Activated gamma-delta T cell (primary cell): ENCODE measurements at places on chromosomes 6 and 20.

DNA sequence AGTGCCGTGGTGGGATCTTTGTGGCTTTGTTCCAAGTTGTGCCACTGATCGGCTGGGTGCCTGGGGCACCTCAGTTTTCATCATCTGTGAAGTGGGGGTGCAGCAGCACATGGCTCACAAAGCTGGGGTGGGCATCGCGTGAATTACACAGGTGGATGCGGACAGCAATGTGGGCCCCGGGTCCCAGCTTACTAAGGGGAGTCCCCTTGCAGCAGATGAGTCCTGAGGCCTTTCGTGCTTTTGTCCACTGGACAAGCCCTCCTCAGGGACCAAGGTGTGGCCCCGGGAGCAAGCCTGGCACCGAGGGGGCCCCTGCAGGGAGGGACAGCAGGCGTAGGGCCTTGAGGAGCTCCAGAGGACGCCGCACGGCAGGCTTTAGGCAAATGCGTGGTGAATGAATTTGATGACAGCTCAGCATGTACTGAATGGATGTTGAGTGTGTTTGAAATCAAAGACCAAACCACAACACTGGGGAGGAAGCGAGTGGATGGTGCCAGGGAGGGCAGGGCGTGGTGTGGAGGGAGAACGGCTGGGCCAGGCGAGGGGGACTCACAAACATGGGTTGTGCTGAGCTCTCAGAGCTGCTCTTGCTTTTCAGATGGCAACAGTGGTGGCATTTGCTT is 53.2 kb downstream of the IRF4 start:
- DNase-seq, result no peak

GRCh38 chr6:150153905-150154492 is 11.2 kb downstream of the PPP1R14C start:
- DNase-seq, result no peak

DNA sequence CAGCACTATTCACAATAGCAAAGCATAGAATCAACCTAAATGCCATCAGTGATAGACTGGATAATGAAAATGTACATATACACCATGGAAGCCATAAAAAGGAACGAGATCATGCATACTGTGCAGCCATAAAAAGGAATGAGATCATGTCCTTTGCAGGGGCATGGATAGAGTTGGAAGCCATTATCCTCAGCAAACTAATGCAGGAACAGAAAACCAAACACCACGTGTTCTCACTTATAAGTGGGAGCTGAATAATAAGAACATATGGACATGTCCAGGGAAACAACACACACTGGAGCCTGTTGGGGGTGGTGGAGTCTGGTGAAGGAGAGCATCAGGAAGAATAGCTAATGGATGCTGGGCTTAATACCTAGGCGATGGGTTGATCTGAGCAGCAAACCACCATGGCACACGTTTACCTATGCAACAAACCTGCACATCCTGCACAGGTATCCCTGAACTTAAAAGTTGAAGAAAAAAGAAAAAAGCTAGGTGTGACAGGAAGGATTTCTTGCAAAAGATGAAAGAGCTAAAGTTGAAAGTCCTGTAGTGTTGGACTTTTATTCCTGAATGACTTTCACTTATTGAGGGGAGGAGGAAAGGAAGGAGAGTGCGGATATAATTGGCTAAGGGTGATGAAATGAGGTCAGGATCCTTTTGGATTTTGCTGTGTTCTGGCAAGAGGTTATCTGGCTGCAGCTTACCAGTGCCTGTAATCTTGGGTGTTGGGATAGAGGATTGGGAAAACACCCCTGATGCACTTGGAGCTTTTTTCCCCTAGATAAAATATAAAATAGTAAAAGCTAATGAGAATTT is 8.5 kb downstream of the TRMT11 start:
- DNase-seq, result no peak

GRCh38 chr6:61867635-61868034 is 418.4 kb downstream of the KHDRBS2 start:
- no peak for DNase-seq

DNA sequence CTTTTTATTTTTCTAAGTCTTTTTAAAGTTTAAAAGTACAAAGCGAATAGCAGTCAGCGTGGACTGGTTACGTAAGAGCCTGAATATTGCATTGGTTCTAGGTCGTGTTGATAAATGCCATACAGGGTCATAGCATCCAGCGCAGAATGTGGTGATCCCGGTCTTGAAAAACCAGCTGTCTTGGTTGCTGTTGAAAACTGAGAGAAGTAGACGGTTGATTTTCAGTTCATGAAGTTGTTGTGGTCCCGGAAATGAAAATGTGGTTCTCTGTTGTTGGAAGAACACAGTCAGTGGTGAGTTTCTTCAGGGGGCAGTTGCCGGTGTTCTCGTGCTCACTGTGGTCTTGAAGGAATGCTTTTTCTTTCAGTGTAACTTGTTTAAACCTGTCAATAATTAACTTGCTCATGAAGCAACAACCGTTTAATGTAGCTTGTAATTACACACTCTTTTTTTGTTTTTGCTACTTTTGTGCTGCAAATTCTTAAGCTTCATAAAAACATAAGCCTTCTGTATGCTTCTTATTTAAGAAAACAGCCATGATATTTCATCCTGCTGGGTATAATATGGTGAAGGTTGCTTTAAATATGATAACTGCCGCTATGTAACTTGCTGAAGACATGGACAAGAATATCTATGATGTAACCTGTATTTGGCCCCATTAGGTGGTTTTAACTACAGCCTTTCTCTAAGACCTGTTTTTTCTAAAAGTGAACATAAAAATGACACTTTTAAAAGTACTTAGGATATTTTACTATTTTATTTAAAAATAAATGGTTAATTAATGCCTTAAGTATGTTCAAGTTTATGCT is 64.8 kb upstream of the KIF25 start:
- DNase-seq, result no peak

- no peak for DNase-seq
Measured at GRCh38 chr6:3386374-3386857, 70.4 kb downstream of the SLC22A23 start.

- DNase-seq, result no peak
Measured at GRCh38 chr6:125985522-125985921, 818 bp upstream of the TRMT11 start.

- DNase-seq, result no peak
Measured at GRCh38 chr6:157148391-157149323, 174.7 kb downstream of the TMEM242 start.

DNA sequence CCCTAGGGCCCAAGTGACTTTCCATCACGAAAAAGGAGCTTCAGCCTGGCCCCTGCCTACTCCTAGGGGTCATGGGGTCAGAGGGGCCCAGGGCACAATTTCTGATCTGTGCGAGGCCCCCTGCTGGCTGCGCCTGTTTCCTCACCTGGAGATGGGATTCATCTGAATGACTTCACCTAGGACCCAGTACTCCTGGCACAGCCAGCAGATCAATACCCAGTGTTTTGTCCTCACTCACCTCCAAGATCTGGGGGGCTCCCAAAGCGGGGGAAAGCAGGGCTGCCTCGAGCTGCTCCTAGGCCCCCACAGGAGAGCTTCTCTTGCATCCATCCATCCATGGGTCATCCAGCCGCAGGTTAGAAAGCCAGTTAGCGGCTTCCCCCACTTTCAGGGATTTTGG is 33.8 kb downstream of the CD40 start:
- DNase-seq, result no peak

DNA sequence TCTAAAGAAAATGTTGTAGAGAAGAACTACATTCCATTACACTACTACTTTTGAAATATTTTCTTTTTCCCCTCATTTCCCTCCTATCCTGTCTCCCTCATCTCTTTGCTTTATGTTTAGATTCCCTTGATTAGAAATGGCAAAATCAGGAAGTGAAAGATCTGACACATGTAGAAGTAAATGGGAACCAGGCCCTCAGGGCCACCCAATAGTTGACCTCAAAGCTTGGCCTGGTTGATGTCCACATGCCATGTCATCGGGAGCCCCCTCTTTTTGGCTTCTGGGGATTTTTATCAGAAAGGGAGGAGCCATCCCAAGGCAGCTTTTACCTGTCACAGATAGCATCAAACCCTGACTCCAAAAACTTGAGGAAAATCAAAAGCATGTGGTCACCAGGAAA is 168.3 kb upstream of the ECI2 start:
- DNase-seq, result no peak

GRCh38 chr20:48722737-48723191 is 105.0 kb downstream of the PREX1 start:
- no peak for DNase-seq

GRCh38 chr20:55540013-55540412 is 465.3 kb downstream of the CBLN4 start:
- DNase-seq, result no peak

- no peak for DNase-seq
Measured at GRCh38 chr20:57930351-57930750, 220.5 kb upstream of the PMEPA1 start.

DNA sequence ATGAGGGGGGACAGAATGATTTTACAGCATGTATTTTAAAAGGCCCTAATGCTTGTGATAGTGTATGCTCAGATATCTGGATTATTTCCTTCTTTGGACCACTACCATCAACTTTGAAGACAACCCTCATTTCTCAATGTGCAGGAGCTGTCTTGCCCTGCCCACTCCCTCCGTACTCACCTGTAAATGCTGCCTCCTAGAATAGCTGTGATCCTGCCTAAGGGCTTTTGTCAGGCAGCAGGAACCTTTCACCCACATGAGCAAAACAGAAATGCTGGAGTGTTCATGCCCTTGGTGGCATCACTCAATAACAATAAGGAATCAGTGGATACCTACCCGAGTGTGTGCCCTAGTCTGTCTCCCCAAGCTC is 723.6 kb upstream of the FLRT3 start:
- no peak for DNase-seq

DNA sequence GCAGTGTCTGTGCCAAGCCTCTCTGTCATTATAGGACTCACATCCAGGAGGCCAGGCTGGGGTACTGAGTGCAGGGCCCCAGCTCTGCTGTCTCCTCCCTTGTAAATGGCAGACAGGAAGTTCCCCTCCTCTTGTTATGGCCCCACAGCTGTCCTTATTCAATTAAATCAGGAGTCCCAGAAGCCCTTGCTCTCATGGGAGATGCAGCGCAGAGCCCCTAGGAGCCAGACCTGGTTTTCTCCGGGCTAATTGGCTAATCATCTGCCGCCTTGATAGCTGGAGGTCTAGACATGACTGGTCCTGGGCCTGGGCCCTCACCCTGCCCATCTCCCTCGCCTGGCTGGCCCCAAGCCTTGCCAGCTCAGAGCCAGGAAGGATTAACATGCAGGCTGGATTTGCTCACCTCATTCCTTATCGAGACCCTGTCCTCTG is 172.0 kb downstream of the VEGFA start:
- DNase-seq, result no peak

DNA sequence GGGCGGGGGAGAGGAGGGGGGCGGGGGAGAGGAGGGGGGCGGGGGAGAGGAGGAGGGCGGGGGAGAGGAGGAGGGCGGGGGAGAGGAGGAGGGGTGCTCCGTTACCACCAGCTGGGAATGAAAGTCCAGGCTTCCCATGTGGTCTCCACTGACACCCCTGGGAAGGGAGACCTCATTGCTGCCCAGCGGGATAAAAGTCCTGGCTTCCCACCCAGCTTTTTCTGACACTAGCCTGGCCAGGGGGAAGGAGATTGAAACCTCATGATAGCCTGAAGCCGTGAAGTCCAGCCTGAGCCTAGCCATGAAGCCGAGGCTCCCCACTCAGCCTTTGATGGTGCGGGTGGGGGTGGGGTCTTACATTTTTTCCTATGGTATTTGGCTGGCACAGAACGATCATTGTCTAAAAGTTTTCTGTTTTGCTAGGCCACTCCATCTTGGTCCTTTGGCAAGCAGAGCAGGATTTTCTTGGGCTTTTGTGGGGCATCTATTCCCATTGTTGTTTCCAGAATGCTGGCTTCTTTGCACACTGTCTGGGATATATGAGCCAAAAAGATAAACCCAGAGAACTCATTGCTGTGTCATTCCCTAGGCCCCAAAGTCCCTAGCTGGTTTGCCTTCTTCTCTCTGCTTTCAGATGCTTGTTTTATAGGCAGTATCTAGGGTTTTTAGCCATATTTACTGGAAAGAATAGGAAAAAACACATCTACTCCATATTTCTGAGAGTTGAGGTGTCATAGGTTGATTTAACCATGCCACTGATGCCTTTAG is 67.9 kb upstream of the RNF24 start:
- no peak for DNase-seq

- no peak for DNase-seq
Measured at GRCh38 chr6:36863670-36864540, 10.7 kb downstream of the PPIL1 start.

- DNase-seq, result no peak
Measured at GRCh38 chr20:51003753-51004152, 19.2 kb downstream of the KCNG1 start.

DNA sequence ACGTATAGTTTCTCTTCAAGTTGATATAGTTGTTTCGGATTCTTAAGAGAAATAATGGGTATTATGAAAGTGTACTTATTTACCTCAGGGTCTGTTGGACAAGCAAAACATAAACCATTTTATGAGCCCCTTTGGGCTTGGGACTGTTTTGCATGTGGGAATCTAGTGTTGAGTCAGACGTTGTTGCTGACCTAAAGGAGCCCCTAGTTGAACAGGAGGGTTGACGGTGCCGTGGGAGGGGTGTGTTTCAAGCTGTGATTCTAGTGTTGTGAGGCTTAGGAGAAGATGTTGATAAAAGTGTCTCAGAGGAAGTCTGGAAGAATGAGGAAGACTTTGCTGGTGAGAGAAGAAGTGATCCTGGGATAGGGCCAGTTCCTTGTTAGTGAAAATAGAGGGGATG is 140.0 kb downstream of the ARID1B start:
- DNase-seq, result no peak
